ENCODE measurements at places on chromosomes 5 and 9. TPM values are rescaled to one million over a fixed set of nuclear protein-coding genes. Genes with fewer than 3 reads are reported as not detected.

- H3K4me3 ChIP-seq, result no peak overlapping the region
- H3K36me3 ChIP-seq, result no peaks in the 10 kb centered on the region
- no peaks in the 10 kb centered on the region for H3K27me3 ChIP-seq
- H3K27ac ChIP-seq, result no peak overlapping the region
- DNase-seq, result no peak
Observed at GRCh38 chr9:110106661-110107060, 101.3 kb downstream of the C9orf152 start.

DNA sequence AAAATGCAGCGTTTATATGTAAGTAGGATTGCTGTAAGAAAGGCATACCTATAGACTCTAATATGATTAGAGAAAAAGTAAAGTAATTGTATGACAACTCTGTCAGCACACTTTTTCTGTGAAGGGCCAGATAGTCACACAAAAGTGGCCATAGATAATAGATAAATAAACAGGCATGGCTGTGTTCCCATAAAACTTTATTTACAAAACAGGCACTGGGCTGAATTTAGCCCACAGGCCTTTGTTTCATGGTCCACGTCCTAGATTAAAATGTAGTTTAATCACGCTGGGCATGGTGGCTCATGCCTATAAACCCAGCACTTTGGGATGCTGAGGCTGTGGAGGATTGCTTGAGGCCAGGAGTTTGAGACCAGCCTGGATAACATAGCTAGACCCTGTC is 8.7 kb upstream of the TXNDC8 start:
- H3K36me3 ChIP-seq, result no peaks in the 10 kb centered on the region
- DNase-seq, result no peak
- no peak overlapping the region for H3K27ac ChIP-seq
- no peaks in the 10 kb centered on the region for H3K27me3 ChIP-seq
- no peaks in the 10 kb centered on the region for H3K4me1 ChIP-seq

DNA sequence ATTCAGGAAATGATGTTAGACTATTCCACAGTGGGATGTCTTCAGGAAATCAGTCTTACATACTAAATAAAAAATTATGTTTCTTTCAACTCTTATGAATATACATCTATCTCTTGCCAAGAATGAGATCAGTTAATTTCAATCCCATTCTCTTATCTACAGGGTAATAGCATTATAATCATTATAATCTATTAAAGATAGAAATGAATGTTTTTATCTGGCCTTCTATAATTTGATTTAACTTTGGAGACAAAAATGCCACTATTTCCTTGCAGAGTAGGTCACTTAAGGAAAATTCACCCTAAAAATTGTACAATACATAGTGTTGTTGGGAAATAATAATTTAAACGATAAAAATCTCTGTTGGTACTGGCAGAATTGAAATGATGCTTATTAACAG is 96.4 kb downstream of the HOMER1 start:
- H3K27ac ChIP-seq, result no peak overlapping the region
- H3K4me1 ChIP-seq, result no peaks in the 10 kb centered on the region
- no peaks in the 10 kb centered on the region for H3K27me3 ChIP-seq
- no peak overlapping the region for H3K4me3 ChIP-seq

DNA sequence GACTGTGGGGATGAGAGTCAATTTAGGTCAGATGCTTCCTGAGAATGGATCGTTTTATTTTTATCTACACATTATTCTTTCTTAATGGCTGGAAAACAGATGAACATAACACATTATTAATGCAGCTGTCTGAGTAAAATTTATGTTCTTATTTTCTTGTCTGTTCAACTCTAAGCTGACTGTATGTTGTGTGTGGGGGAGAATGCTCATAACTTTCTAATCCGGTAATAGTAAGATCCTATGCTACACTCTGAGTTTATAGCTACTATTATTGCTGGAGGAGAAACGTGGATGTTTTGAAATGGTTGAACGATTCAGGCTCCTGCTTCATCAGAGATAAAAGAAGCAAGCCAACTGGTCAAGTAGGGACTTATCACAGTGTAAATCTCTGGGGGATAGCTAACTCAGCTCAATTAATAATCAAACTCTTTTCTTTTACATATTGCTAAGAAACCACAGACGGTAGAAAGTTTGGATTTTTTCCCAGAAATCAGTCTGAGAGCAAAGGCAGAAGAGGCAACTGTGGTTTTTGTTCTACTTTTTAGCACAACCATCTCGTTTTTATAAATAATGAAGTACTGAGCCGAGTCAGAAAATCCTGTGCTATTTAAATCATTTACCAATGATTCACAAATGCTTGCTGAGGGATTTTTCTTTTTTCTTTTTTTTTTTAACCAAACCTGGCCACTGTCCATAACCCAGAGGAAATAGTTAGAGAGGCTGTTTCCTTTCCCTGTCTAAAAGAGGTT is 265.0 kb upstream of the FAM174A start:
- no peak overlapping the region for H3K27ac ChIP-seq
- DNase-seq, result no peak
- no peaks in the 10 kb centered on the region for H3K36me3 ChIP-seq
- no peaks in the 10 kb centered on the region for H3K27me3 ChIP-seq

DNA sequence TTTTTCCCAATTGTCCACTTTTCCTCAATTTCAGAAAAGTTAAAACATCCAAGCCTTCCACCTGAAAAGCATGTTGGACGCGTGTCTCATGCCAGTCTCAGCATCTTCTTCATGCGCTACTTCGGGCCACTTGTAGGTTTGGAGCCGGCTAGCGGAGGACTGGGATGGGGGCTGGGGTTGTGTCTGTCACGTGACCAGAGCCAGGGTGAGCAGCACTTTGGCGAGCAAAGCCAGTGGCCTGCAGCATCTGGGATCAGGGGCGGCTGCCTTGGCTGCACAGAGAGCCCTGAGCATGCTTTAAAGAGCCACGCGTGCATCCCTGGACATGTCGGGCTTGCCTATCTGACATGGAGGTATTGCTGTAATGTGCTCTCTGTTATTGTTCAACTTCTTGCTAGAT is 41.2 kb downstream of the SLC6A3 start:
- H3K27ac ChIP-seq, result no peak overlapping the region
- no peak overlapping the region for H3K4me3 ChIP-seq
- H3K36me3 ChIP-seq, result no peaks in the 10 kb centered on the region
- no peaks in the 10 kb centered on the region for H3K27me3 ChIP-seq
- no peaks in the 10 kb centered on the region for H3K4me1 ChIP-seq
- no peak for DNase-seq

DNA sequence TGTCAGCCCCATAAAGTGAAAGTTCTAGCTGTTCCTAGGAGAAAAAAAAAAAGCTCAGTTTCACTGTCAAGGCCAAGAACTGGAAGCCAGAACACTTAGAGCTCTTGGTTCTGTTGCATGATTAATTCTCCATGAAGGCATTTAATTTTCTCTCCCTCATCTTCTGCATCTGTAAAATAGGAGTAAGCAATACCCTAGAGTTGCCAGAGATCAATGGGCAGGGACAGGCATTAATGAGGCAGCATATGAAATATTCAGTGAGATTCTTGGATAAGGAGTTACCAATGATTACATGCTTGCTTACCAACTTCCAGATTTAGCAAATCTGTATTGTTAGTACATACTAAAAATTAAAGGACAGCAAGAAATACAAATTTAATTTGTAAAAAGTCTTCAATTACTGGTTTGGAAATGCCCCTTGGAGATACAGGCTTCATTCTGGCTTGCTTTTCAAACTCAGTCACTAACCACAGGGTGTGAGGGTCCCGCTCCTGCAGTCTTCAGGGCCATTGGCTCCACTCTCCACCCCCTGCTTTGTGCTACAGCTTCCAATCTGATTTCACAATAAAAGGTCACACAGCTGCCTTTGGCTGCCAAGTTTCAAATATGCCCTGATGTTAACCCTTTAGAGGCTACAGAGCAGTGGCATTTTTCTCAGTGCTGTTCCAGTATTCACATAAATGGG is 624.6 kb downstream of the BNC2 start:
- no peaks in the 10 kb centered on the region for H3K36me3 ChIP-seq
- H3K4me3 ChIP-seq, result no peak overlapping the region
- H3K27me3 ChIP-seq, result no peaks in the 10 kb centered on the region
- no peaks in the 10 kb centered on the region for H3K4me1 ChIP-seq

GRCh38 chr9:87529671-87530070 is 32.0 kb downstream of the DAPK1 start:
- H3K27me3 ChIP-seq, result no peaks in the 10 kb centered on the region
- no peaks in the 10 kb centered on the region for H3K36me3 ChIP-seq
- peaks cover 26% of the 10 kb centered on the region for H3K4me1 ChIP-seq
- no peak overlapping the region for H3K27ac ChIP-seq

The SGTB gene
- total RNA-seq, result 3.1 TPM

The SPAAR gene
- total RNA-seq, result 0.78 TPM

The RGS7BP gene
- under 0.01 TPM for total RNA-seq

The ECPAS gene
- total RNA-seq, result 57.6 TPM

Measured in body of pancreas (tissue), 4 donors.